NCI-H187 treated with DMSO at 0.1 percent for 48 hours (cell line): ENCODE measurements at places on chromosomes 1 and 21.
A peak's percentile ranks its signal among the peaks of the same experiment; 100 is the strongest.

- DNase-seq, result no peak
Observed at GRCh38 chr1:96080925-96081324, 640.7 kb upstream of the PTBP2 start.

- DNase-seq, result no peak
Observed at GRCh38 chr1:93699049-93699384, 17.4 kb upstream of the BCAR3 start.

- peak; percentile 32 for DNase-seq
Observed at GRCh38 chr1:33633019-33633801, 160.8 kb downstream of the ZSCAN20 start.

GRCh38 chr21:45889961-45890360 lies 91.6 kb upstream of the COL6A1 start:
- DNase-seq, result no peak

GRCh38 chr1:14655385-14655784 lies 56.9 kb downstream of the KAZN start:
- DNase-seq, result no peak

GRCh38 chr1:21126324-21126723 lies 50.4 kb downstream of the EIF4G3 start:
- DNase-seq, result no peak

DNA sequence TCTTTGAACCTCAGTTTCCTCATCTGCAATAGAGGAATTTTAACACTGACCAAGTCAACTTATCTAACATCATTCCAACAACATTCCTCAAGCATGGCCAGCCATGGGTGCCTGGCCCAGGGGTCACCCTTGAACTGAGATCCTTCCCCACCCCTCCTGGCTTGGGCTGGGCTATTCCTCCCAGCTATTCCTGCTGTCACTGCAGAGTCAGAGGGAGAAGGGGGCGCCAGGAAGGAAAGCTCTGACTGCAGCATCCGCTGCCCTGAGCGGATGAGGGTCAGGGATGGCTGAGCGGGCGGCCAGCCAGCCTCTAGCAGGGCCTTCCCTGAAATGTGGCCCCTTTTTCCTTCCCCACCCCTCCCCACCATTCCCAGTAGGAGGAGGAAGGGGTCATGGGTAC lies 3.1 kb downstream of the TINAGL1 start:
- DNase-seq, result no peak

DNA sequence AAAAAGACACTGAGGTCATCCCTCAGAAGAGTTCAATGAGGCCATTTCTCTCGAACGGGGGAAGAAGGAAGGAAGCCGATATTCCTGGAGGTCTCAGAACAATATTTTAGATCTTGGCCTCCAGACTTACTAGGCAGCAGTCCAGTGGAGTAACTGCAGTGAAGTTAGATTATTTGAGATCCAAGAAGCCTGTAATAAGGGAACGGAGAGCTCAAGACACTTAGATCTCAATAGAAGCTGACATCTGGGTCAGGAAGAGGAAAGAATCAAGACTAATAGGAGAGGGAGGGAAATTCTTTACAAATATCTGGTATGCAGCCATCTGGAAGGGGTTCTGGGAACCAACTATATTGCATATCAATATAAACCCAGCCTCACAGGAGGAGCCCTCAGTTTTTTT lies 13.6 kb upstream of the ENAH start:
- DNase-seq, result no peak

GRCh38 chr1:83689921-83690868 lies 308.7 kb downstream of the TTLL7 start:
- DNase-seq, result no peak

GRCh38 chr1:243267914-243268653 lies 12.2 kb downstream of the SDCCAG8 start:
- no peak for DNase-seq

DNA sequence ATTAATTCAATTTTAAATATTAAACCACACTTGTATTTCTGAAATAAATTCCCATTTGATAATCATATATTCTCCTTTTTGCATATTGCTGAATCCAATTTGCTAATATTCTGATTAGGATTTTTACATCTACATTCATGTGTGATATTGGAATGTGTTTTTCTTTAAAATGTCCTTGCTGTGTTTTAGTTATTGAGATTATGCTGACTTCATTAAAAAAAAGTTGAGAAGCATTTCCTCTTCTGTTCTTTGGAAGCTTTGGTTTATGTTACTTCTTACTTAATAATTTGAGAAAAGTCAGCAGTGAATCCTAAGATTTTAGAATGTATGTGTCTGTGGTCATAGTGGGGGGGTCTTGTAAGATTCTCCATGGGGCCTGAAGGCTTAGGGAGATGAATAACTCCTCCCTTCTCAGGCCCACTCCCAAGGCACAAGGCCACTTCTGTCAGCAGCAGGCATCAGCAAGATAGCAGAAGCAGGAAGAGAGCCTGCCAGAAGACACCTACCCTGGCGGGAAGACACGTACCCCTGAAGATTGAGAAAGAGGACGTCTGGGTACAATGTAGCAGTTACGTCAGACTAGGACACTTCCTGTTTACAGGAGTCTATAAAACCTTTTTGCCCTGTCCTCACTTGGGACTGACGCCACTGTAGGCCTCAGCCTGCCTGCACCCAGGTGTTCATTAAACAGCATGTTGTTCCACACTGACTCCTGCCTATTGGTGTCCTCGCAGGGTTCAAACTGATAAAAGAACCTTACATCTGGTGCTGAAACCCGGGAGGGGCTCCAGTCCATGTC lies 56.9 kb downstream of the ODF2L start:
- no peak for DNase-seq

DNA sequence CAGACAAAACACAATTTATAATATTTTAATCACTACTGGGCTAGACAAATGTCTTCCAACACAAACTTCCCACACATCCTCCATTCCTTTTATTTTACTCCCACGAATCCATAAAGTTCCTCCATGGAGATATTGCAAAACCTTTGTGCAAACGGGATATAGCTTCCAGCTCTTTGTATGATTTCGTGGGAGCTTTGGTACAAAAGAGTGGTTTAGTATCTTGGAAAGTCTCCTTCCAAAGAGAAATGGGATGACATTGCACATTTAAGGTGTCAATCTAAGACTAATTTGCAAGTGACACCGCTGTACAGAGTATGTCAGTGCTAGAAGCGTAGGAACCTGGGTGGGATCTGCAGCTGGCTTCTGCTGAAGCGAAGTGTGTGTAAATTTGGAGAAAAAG lies 455.2 kb upstream of the RUNX1 start:
- no peak for DNase-seq

GRCh38 chr1:232624546-232625281 lies 5.2 kb downstream of the SIPA1L2 start:
- no peak for DNase-seq

DNA sequence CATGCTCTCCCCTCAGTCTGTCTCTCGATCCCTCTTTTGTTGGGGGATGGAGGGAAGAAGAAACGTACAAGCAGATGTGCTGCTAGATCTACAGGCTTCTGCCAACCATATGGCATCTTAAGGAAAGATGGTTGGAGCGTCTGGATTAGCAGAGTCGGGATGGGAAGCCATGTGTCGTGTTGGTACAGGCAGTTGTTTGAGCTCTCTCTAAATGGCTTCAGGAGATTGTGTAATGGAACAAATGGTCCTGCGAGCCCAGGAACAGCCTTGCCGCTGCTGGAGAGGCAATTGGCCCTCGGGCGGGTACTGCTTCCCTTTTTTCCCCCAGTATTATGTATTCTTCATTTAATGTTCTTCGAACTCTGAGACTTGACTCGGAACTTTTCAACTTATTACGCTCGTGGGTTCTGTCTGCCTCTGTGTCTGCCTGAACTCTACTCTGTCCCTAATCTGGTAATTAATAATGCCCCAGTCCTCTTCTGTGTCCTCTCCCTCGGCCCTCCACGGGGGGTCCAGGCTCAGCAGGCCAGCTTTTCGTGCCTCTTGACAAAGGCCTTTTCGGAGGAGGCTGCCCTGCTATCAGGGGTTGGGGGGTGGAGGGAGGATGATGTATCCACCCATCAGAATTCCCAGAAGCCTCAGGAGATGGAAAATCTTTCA lies 215.3 kb downstream of the SDCCAG8 start:
- DNase-seq, result no peak

DNA sequence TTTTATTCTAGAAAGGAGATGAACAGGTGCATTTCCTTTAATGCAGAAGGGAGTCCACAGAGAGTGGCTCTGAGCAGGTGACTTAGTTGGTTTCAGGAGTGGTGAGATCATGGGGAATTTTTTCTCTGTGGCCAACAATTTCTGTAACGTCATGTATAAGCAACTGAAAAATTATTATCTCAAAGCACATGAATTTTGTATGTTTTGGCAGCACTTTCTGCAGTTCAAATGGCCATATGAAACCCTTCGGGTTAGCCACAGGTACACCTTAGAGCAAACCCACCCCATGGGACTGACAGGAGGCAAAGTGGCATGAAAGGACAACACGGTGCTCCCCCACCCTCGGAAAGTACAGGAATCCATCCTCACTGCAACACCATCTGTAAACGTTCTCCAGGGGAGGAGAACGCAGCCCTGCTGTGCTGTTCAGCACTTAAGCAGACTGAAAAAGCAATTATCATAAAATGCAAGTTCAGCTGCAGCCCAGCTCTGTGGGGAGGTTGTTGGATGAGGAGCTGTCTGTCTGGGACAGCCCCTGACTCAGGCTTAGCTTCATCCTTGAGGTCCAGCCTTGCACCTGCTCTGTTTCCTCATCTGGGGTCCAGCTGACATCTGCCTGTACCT lies 55.8 kb upstream of the CLDN14 start:
- DNase-seq, result peak; percentile 6

DNA sequence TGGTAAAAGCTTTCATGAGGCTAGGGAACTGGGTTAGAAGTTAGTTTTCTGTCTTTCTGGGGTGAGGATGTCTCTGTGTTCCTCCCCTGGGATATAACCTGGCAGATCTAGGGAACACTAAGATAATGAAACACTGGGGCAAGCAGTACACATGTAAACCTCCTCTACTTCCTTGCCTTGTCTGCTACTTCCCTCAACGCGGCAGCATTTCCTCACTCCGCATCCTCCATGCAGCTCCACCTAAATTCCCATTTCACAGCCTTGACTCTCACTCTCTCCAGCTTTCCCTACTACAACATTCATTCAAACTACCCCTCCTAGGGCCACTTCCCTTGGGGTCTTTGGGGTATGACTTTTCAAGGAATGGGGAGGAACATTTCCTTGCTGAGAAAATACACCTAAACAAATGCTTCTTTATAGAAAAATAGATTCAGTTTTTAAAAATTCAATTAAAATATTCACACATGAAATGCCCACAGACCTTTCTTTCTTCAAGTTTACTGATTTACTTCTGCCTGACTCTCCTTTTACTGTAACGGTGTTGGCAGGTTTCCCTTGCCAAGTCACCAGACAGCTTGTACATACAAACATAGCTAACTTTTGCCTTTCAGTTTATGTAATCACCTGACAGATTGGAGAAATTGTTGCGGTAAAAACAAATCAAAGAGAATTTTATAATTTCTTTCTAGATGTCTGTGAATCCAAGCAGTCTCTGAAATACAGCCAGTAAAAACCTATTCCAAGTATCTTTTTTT lies 90.1 kb downstream of the TNFSF18 start:
- no peak for DNase-seq

DNA sequence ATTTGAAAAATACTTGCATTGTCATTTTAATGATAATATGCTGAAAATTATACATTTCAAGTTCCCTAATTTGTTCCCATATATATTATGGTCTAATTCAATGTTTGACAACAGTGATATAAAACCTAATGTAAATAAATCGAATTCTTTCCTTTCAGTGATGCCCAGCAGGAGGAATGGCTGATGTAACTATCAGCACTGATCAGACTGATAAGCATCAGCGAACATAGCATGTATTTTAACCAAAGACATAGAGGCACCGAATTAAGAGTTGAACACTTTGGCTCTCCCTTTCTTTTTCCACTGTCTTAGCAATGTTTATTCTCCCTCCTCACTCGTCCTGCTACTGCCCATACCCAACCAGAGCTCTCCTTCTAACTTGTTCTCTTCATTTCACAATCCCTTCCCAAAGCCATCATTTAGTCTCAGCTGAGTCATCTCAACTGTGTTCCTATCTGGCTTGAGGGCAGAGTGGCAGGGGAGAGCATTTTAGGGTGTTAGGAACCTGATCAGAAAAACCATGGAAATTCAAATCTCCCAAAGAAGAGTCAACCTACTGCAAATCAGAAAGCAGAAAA lies 58.8 kb upstream of the C1orf115 start:
- no peak for DNase-seq

GRCh38 chr1:51328279-51328678 lies 2.1 kb downstream of the TTC39A start:
- DNase-seq, result no peak

GRCh38 chr1:89667691-89668090 lies 34.8 kb downstream of the LRRC8C start:
- no peak for DNase-seq
